ENCODE measurements at places on chromosomes 7 and 10. TPM values are rescaled to one million over a fixed set of nuclear protein-coding genes. Genes with fewer than 3 reads are reported as not detected.

Gene EVX1
- polyA plus RNA-seq, result not detected

Gene CACNA2D1
- polyA plus RNA-seq, result 22.4 TPM

Gene ASIC3
- 0.83 TPM for polyA plus RNA-seq

DNA sequence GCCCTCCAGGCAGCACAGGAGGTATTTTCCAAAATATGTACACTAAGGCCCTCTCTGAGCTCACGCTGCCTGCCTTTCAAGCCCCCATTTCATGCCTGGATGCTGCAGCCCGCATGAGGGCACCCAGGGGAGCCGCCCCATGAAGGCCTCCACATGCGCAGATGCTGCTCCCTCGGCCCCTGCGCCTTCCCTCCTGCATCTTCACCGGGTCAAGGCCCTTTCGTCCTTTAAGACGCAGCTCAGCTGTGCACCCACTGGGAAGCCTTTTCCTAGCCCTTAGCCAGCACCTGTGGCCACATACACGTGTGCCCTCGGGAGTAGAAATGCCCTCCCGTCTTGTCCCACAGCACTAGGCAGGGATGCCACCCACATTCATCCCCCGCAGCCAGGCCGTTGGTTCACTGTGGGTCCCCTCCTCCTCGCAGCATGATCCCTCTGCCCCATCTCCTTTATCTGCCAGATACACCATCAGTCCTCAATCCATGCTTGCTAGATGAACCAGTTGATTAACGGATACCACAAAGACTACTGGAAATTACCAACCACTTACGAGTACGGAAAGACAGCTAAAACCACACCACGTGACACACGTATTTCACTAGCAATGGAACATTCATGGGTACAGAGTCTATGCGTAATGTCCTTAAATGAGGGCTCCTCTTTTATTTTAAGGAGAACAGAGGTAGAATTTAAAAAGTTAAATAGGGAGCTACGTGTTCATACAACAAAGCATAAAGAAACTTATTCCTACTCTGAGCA, 278.0 kb downstream of the TNS3 start:
- no peak for DNase-seq

DNA sequence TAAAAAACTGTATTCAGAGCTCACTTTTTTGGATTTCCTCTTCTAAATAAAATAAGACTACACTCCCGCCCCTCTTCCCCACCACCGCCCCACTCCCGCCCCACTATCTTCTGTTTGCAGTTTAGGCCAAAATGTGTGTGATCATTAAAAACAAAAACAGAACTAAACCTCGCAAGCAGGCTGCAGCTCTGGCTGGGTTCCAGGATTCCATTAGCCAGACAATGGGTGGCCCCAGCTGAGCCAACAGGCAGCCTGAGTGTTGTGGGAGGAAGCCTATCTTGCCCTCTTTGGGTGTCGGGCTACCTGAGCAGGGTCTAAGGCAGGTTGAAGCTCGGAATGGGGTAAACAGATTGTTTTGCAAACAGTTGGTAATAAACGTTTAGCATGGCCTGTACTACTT, 41.7 kb downstream of the ARL4A start:
- DNase-seq, result no peak
